COLO829 (cell line): ENCODE measurements at places on chromosomes 2 and 18.

DNA sequence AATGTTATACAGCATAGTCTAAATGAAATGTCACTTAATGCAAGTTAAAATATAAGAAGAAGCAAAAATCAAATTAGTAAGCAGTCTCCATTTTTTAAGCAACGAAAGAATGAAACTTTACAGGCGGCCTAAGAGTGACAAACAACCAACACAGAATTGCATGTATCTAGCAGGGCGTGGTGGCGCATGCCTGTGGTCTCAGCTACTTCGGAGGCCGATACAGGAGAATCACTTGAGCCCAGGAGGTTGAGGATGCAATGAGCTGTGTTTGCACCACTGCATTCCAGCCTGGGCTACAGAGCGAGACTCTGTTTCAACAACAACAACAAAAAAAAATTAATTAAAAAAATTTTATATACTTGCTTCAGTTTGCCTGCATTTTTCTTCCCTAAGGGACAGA lies 16.6 kb downstream of the RBMS1 start:
- no peak for DNase-seq

DNA sequence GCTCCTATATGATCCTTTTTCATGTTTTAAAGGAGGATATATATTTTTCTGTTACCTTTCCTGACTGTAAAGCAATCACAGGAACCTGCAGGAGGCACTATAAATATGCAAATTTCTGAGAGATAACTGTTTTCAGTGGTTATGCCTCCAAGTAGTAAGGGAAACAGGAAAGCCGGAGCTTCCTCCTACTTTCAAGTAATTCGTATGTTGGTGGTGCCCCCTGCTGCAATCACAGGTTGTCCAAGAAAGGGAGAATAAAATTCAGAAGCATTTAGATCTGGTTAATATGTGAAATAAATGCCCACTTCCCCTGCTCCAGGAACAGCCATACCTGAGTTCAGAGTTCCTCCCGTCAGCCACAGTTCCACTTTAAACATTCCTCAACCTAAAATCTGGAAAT lies 12.0 kb upstream of the BCL11A start:
- DNase-seq = no peak

- DNase-seq = no peak
These were observed 260.7 kb downstream of the SPAG16 start for GRCh38 chr2:213544940-213545339.

DNA sequence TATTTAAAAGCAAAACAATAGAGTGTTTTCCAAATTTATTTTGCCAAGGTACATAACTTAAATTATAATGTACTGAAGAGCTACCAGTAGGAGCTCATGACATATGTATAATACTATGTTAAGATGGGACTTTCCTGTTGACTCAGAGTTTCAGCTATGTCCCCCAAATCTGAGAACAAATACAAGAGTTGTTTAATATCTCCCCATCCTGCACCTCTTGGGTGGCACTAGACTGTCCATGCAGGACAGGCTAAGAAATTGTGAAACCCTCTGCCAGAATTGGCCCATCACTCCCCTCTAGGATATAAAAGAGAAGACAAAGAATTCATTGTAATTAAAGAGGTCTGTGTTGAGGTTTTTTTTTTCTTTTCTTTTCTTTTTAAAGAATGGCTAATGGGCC lies 21.7 kb upstream of the CTAGE1 start:
- DNase-seq = no peak

DNA sequence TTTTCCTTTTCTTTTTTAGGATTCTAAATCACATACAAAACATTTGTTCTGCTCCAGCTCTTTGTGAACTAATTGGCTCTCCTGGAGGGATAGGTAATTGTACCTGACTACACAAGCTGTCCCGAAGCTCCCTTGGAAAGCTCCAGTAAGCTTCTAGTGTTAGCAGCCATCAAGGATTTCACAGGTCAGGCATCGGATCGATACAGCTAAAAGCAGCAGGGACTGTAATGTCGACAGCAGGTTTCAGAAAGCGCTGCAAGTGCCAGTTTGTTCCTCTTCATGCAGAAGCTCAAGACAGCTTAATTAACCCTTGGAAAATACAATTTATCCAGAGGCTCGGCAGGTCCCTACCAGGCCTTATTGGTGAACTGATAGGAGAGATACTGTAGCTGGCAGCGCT lies 87.2 kb upstream of the VRK2 start:
- no peak for DNase-seq

DNA sequence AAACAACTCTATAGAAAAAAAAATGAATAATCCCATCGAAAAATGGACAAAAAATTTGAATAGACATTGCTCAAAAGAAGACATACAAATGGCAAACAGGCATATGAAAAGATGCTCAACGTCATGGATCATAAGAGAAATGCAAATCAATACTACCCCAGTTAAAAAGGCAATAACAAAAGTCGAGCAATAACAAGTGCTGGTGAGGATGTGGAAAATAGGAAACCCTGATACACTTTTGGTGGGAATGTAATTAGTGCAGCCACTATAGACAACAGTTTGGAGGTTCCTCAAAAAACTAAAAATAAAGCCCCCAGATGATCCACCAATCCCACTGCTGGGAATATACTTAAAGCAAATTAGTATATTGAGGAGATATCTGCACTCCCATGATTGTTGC lies 701.5 kb downstream of the NUP35 start:
- no peak for DNase-seq

- no peak for DNase-seq
These were observed 260.0 kb upstream of the SIX2 start for GRCh38 chr2:45269149-45269793.

DNA sequence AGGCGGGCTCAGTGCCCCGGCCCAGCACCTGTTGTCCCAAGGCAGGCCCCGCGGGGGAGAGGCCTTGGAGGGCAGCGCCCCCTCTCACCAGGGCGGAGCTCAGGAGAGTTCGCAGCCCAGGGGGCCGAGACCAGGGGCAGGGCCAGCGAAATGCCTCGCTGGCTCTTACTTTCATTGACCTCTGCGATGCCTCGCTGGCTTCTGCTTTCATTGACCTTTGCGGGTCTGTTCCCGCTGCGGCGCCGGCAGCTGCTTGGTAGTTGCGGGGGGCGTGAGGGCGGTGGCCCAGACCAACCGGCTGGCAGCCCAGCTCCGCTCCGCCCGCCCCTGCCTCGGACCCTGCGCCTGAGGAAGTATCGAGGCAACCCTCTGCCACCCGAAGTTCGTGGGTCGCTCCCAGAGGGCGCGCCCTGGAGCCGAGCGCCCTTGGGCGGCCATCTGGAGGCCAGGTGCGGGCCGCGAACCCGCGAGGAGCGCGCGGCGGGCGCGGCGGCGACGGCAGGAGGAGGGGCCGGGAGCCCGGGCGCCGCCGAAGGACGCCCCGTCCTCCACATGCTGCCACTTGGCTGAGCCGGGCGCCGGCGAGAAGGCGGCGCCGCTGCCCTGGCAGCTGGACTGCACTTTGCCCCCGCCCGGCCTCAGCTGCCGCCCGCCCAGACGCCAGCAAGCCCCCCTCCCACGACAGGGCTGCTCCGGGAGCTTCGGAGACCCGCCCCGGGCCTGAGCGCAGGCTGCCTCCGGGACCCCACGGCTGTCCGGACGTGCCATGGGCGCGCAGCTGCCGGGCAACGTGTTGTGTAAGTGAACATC lies 118.0 kb upstream of the MSTN start:
- no peak for DNase-seq

DNA sequence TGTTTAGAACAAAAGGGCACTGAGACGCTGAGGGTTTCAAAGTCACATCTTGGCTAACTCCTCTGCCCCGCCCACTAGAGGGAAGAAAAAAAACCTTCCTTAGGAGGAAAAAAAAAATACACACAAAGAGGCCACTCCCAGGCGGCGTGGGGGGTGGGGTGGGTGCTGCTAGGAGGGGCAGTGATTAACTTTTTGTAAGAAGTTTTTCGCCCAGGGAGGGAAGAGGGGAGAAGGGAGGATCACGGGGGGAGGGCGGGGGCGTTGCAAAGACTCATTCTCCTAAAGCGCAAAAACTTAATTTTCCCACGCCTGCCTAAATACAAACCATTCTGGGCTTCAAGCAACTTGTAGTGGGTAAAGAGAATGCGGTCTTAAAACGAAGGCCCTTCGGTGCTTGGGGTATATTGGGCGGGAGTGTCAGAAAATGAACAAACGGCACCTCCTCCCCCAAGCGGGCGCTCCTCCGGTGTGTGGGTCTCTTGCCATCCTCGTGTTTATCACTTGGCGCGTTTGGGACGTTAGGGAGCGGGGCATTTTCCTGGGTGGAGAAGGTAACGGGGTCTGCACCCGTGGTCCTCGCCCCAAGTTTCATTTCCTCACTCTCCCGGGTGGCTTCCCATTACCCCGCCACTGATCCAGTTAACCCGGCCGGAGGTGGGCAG lies 1.7 kb downstream of the CXCR4 start:
- no peak for DNase-seq
